ENCODE measurements at places on chromosomes 6 and 20.

DNA sequence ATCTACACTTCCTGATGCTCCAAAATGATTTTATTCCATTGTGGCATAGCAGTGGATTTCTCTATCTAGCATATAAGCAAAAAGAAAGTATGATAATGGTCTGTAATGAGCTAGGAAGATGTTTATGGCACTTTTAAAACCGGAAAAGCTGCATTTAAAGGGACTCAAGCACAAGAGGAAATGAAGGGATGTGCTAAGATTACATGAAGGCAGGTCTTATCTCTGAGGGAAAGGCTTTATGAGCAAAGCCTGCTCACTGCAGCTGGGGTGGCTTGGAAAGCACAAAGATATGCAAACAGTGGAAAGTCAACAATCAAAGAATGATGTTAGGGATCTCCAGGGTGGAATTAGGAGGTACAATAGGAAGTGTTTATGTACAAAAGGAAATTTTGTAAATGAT lies 138.2 kb downstream of the TENT5A start:
- no peak for DNase-seq

DNA sequence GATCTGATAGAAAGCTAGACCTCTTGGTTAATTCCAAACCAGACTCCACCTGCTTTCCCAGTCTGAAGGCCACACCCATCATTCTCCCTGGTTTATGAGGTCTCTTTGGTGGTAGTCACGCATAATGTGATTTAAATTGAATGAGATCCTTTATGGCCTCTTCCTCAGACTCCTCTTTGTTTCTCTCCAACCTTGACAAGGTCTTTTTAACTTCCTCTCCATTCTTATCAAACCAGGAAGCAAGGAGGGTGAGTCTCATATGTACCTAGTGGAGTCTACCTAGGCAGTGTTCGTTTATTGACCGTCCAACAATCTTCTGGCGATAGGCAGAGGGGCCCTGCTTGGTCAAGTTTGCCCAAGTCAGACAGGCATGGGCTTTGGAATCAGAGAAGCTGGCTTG lies 184.2 kb upstream of the LAMP5 start:
- no peak for DNase-seq

DNA sequence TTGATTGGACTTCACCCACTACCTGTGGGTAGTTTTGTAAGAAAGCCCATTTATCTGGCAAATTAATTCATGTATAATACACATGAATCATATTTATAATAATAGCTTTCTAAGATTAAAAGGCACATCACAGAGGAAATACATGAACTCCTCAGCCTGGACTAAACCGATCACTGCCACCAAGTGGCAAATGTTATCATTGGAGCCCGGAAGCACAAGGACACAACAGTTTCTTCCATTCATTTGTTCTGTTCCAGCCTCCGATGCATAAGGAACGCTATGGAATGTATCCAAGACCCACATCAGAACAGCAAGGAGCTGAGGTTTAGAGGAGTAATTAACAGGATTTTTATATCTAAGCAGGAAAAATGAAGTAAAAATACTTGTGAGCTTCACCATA lies 13.9 kb upstream of the IPCEF1 start:
- DNase-seq: no peak

DNA sequence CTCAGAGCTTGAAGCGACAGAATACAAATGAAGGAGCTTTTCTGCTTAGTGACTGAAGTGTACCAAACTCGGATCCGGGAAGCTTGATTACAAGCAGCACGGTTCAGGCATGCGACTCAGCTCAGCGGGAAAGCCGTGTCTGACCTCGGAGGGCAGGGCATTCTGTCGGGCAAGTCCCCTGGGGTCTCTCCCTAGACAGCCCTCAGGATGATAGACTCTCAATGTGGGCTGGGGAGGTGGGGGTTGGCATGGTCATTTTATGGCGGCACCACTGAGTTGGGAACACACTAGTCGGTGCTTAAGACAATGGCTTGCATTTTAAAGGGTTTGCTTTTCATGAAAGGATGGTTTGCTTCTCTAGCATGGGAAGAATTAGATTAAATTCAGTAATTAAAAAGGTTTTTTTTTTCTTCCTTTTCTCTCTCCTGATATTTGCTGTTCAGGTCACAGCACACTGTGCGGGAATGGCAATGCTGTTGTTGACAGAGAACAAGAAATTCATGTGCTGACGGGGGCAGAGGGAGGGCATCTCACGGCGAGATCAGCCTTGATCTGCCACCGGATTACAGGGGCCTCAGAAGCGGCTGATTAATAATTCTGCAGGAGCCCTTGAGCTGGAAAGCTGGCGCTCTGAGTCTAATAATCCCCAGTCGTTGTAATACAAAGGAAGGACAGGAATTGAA lies 80.7 kb upstream of the TRAF3IP2 start:
- DNase-seq: no peak

DNA sequence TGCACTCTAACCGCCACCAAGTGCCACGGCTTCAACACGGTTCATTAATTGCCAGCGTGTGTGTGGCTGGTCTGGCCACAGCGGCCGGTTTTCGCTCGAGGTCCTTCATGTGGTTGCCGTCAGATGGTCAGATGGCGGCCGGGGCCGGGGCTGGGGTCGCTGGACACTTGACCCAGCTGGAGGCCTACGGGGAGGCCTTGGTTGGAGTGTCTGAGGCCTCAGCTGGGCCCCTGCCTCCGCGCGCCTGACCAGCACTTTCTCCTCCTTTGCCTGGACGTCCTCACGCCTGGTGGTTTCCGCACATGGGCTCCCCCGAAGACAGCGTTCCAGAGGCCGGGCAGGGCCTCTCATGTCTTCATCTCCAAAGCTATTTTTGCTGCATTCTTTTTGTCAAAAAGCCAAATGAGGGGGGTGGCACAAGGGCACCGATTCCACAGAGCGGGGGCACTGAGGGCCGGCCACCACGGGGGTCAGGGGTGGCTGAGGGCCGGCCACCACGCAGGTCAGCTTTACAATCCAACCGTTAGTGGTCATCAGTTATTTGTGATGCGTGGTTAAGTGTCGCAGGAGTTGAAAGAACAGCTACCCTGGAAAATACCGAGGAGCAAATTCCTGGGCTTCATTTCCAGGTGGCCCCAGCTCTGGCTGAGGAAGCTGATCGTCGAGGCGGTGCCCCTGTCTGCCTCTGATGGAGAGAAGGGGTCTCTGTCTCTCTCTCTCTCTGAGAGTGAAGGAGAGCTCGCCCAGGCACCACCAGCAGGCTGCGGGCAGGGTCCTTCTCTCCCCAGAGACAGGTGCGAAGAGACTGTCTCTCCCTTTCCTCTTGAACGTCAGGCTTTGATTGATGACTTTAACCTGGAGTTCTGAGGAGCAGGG lies 50.5 kb upstream of the FRMD1 start:
- no peak for DNase-seq

DNA sequence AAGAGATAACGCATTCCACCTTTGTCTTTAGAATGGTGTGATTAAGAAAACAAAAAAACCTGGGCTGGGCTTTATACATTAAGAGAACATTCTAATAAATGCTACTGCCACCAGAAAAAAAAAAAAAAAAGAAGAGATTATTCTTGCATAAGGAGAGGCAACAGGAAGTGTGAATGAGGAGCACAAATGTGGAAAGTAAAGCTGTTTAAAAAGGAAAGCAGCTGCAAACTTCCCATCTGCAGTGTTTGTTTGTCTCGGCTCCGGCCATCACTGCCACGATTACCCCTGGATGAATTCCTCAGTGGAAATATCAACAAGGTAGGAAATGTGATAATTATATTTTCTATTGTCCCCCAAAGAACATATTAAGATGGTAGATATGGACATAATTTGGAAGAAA lies 223.9 kb downstream of the PHF3 start:
- no peak for DNase-seq

- no peak for DNase-seq
Measured at GRCh38 chr6:5084781-5085647, at the start of gene PPP1R3G. TSS of gene PPP1R3G (plus strand) at chr6:5085341. CDS start at chr6:5085486, 145 bp downstream.

DNA sequence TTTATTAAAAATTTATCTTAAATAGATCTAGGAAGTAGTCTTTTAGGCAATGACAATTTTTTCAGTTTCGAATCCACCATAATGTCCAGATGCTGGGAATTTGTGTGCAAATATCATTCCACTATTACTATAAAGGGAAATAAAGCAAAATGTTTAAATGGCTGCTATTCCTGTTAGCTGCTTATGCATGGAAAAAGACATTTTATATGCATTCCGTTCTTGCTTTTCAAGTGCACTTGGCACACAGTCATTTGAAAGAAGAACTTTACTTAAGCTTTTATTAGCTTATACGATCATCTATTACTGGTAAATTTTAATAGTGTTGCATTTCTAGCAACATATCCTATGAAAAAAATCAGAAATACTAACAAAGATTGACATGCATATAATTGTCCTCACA lies 42.0 kb downstream of the PRL start:
- DNase-seq: no peak

GRCh38 chr6:42095094-42095493 lies 44.8 kb downstream of the TAF8 start:
- DNase-seq: no peak

DNA sequence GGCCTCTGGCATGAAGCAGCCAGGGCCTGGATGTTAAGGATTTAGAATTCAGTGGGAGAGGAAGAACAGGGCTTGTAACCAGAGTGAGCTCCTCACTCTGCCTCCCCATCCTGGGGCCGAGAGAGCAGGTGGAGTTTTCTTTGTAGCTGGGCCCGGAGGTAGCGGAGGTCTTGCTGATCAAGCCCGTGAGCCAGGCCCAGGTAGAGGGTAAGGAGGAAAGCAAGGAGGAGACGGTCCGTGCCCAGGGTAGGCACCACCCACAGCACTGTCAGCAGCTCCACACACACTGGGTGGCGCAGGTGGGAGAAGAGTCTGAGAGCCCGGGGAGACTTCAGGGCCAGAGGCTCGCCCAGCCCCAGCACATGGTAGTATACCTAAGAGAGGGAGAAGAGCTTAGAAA lies 2.1 kb upstream of the PPP1R18 start:
- DNase-seq: no peak

DNA sequence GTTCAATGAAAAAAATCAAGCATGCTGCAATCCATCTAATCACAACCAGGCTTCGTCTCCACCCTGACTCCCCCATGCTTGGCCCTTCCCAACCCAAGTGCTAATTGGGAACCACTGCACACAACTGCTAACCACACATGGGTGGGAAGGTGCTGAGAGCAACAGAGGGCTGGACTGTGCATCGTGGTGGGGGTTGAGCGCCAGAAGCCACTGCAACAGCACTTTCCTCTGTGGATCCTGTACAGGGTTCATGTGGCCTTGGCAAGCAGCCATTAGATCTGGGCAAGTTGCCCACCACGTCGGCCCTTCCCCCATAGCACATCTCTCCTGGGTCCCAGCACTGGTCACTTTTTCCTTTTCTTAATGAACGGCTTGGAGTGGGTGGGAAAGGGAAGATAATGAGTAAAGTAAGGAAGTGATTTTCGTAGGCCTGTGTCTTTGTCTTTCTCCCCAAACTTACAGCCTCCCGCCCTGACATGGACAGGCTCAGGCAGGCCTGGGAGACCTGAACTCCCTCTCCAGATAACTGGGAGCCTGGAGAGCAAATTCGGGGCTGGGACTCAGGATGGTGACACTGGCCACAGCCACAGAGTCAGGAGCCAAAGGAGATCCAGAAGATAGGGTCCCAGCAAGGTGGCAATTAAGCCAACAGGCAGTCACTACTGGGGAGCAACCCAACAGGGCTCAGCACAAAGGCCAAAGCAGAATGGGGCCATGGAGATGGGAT lies 34.4 kb upstream of the MRPS10 start:
- no peak for DNase-seq

- DNase-seq: no peak
Measured at GRCh38 chr6:170152124-170152926, 138.6 kb downstream of the DLL1 start.

- DNase-seq: no peak
Measured at GRCh38 chr6:163408352-163408991, 6.0 kb upstream of the QKI start.

DNA sequence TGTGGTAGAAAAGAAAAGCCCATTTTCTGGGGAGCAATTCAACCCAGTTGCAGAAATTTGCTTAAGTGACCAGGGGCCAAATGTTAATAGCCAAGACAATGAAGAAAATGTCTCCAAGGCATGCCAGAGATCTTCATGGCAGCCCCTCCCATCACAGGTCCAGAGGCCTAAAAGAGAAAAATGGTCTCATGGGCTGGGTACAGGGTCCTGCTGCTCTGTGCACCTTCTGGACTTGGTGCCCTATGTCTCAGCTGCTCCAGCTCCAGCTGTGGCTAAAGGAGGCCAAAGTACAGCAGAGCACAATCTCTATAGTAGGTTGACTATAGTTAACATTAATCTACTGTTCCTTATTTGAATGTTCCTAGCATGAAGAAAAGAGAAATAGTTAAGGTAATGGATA lies 44.7 kb downstream of the FRK start:
- DNase-seq: no peak

DNA sequence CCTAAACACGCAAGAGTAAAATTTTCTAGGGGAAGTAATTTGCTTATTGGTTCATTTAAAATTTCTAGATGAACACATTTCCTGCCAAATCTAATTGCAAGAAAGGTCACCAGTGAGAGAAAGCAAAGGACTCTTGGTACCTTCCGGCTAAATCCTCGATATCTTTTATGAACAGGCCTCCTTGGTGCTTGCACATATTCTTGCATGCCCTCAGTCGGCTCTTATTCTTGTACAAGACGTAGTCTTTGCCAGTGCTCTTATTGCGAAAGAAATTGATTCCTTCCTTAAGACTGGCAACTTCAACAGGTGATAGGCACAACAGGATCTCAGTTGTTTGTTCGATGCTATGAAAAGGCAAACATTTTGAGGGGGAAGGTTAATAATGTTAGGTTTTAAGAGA lies 141.7 kb upstream of the CARMIL1 start:
- DNase-seq: no peak

GRCh38 chr6:160391419-160392116 lies 43.4 kb downstream of the SLC22A3 start:
- no peak for DNase-seq

GRCh38 chr20:47099825-47100441 lies 205.3 kb downstream of the EYA2 start:
- no peak for DNase-seq

GRCh38 chr20:46551522-46552381 lies 1.3 kb upstream of the OCSTAMP start:
- DNase-seq: no peak

GRCh38 chr6:27553123-27553904 lies 80.4 kb upstream of the ZNF184 start:
- DNase-seq: no peak

GRCh38 chr6:498795-499231 lies 107.3 kb downstream of the IRF4 start:
- DNase-seq: no peak

- DNase-seq: no peak
Measured at GRCh38 chr6:26347699-26348098, 17.3 kb upstream of the BTN3A2 start.

- DNase-seq: no peak
Measured at GRCh38 chr6:107355659-107356058, 103.7 kb downstream of the PDSS2 start.

DNA sequence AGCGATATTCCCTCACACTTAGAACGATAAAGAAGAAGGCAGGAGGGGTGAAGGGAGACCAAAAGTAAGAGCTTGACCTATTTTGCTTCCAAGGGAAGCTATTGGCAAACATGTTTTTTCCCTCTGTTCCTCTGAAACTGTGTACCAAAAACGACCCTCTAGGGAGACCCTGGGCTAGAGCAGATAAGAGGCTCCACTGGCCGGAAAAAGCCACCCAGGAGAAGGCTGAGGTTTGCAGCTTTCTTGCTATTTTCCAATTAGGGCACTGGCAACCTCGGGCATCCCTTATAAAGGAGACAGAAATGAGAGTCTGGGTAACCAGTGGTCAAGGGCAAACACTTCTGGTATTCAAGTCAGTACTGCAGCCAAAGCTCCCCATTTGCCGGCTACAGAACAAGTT lies 168.0 kb downstream of the KIF16B start:
- DNase-seq: no peak

- DNase-seq: no peak
Measured at GRCh38 chr6:45877970-45878590, 137.6 kb downstream of the CLIC5 start.

GRCh38 chr20:64106981-64107735 lies at the start of gene NPBWR2:
TSS of gene NPBWR2 (minus strand) at chr20:64107565. CDS start at chr20:64106831, 734 bp downstream.
- no peak for DNase-seq

Data from cortex of kidney (tissue), 1 donor.